Activated CD8-positive, alpha-beta memory T cell treated with anti-CD3 and anti-CD28 coated beads for 4 hours (primary cell): ENCODE measurements at places on chromosomes 2 and 18.

DNA sequence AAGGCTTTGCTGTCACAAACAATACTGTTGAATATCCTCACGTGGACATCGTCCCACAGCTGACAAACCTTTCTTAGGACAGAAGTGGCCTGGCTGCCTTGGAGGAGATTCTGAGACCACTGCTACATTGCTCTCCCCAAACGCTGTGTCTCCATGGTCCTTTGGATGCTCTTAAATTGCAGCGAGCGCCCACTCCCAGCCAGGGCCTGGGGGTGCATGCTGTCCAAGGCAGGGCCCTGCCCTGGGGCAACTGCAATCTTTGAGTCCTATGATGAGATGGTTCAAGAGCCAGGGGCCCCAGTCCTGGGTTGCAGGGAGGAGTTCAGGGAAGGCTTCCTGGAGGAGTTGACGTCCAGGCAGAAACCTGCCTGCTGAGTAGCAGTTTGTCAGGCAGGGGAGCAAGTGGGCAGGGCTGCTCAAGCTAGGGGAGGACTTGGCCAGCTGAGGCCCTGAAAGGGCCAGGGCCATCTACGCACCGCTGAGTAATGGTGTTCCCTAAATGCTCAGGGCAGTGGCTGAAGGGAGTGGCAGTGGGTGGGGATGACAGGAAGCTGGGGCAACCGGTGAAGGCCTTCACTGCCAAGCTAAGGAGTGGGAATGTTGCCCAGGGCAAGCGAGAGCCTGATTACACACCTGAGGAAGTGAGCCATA, 10.8 kb upstream of the SDC1 start:
- DNase-seq = no peak

DNA sequence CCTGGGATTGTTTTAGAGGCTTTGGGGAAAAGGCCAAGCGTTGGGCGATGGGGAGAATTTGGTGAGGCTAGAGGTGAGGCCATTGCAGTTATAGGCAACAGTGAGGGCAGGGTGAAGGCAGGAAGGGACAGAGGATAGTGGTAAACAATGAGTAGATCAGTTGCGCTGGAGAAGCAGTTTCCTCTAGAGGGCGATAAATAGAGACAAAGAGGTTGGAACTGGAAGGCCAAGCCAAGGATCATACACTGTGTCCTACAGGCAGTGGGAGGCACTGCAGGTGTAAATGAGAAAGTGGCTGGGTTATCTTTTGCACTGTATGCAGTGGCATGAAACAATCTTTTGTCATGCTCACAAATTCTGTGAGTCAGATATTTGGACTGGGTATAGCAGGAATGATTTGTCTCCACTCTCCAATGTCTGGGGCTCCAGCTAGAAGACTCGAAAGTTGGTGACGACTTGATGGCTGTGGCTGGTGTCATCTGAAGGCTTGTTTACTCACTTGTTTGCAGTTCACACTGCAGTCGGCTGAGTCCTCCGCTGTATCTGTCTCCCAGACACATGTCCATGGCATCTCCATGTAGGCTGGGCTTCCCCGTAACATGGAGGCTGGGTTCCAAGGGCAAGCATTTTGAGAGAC, 82.1 kb downstream of the TNP1 start:
- DNase-seq = no peak

DNA sequence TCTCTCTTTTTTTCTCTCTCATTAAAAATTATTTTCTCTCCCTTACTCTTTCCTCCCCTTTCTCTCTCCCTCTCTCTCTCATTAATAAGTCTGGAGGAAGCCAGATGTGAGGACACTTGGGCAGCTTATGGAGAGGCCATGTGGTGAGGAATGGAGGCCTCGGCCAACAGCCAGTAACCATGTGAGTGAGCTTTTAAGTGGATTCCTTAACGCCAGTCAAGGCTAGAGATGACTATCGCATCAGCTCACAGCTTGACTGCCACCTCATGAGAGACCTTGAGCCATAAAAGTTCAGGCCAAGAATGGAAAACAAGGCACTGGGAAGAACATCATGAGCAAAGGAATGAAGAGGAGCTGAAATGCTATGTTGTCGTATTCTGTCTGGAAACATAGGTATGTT, 39.1 kb downstream of the ETAA1 start:
- no peak for DNase-seq

GRCh38 chr2:16948053-16948452, 282.4 kb upstream of the CYRIA start:
- DNase-seq = no peak

GRCh38 chr2:19885791-19886190, 16.0 kb downstream of the TTC32 start:
- DNase-seq = no peak
